ENCODE measurements at places on chromosomes 3 and 15.

- no peak for DNase-seq
These were observed 10.7 kb upstream of the SIAH2 start for GRCh38 chr3:150773616-150774192.

DNA sequence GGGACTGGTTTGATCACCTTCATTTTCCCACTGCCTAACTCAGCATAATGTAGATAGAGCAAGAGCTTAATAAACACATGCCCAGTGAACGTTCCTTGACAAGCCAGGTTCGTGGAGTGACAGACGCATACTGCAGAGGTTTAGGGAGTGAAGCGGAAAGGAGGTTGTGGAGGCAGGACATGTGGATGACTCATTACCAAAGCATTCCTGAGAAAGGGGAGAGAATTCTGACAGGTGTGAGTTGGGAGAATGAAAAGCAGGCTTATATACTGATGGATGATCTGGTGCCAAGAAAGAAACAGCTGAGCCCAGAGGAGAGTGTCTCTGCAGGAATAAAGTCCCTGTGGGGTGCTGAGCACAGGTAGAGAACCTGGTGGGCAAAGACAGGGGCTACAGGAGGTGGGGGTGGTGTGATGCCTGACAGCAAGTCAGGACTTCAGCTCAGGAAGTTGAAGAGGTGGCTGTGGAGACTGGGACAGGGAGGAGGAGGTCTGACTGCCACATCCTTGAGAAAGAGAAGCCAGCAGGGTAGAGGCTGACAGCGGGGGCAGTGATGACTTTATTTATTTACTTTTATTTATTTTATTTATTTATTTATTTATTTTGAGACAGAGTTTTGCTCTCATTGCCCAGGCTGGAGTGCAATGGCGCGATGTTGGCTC lies 2.4 kb upstream of the RPL29 start:
- no peak for DNase-seq

GRCh38 chr15:83178869-83179325 lies 28.7 kb downstream of the HDGFL3 start:
- no peak for DNase-seq

DNA sequence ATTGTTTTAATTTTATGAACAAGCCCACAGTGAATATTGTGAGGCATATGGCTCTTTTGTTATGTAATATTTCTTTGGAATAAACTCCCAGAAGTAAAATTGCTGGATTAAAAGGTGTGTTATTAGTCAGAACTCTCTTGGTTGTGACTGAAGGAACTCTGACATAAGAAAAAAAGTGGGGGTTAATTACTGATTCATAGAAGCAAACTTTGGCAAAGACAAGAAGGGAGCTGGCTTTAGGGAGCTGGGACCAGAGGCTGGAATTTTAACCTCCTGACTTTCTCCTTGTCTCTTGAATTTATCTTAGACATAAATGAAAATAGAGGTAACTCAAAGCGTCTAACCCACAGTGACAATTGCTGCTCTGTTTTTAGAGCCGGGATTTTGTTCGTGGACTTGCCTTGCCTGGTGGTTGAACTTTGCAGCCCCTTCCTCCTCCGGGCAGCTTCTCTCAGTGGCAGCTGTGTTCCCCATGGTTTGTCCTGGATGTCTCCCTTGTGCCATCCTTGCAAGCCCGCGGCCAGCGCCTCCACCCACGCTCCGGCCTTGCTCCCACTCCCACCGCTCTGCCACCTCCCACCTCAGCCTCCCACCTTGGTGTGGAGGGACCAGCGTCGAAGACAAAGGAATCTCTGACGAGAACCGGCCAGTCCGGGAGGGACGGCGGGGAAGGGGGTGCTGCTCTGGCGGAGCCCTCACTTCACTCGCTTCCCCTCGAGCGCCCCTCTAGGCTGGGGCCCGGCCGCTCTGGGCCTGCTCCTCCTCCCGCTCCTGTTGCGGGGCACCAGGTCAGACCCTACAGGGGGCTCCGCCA lies 28.0 kb downstream of the ARHGAP31 start:
- DNase-seq: no peak

DNA sequence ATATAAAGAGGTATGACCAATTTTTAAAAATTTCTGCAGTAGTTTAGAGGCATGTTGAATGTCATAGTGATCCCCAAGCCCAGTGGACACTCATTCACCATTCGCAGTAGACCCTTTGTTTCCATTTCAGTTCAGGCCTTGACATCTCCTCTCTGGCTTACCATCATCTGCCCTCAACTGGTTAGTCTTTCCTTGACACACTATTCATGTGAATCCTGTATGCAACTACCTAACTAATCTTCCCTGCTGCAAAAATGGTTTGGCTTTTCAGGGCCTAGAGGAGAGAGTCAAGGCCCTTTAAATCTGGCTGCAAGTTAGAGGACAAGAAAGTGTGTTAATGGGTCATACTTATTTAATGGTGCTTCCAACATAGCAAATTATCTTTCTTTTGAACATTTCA lies 10.9 kb downstream of the APH1B start:
- DNase-seq: no peak

- DNase-seq: no peak
These were observed 26.0 kb upstream of the VIPR1 start for GRCh38 chr3:42476225-42477125.

DNA sequence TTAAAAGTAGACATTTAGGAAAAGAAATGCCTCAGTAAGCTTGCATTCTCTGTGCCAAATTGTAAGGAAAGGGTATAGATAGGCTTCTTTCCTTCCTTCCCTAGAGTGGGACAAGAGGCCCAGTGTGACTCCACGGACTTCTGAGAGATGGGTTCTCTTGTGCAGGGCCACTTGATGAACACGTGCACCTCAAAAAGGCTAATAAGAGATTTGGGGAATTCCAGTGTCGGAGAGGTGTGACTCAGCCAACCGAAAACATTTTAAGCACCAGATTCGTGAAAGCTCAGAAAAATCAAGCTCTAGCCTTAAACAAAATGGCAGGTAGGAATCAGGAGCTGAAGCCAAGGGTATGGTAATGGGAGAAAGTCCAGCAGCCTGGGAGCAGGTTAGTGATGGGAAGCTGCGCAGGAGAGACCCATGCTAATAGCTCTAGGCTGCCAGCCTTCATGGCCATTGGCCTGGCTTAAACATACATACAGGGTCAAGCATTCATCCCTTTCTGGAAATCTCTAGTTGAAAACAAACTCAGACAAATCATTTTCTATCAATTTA lies 56.2 kb downstream of the SV2B start:
- DNase-seq: no peak

- no peak for DNase-seq
These were observed 52.2 kb downstream of the GPR160 start for GRCh38 chr3:170089862-170090600.

GRCh38 chr3:35651851-35652250 lies 12.5 kb downstream of the ARPP21 start:
- no peak for DNase-seq

- DNase-seq: no peak
These were observed 64.6 kb upstream of the GALNT15 start for GRCh38 chr3:16109929-16110328.

DNA sequence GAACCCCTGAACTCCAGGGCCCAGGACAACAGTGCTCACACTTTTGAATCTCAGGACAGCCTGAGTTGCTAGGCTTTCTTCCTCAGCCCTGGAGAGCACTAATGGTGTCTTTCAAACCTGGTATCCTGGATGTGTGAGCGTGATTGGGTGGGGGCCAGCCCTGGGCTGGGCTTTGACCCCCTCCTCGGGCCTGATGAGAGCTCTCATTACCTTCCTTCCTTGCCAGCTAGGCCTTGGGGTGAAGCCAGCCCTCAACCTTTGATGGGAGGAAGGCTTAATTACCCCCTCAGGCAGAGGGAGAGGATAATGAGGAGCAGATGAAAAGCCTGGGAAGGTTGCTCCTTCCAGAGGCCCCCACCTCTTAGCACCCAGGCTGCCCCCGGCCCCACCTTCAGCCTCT lies 31.1 kb upstream of the INSYN1 start:
- DNase-seq: no peak

- DNase-seq: no peak
These were observed 14.9 kb upstream of the GRM2 start for GRCh38 chr3:51691949-51692348.

- DNase-seq: no peak
These were observed 119.3 kb downstream of the P3H2 start for GRCh38 chr3:190001426-190001825.

Measured in vagina (tissue), 2 donors.